ENCODE measurements at places on chromosomes 5 and 9.
A peak's percentile ranks its signal among the peaks of the same experiment; 100 is the strongest.

DNA sequence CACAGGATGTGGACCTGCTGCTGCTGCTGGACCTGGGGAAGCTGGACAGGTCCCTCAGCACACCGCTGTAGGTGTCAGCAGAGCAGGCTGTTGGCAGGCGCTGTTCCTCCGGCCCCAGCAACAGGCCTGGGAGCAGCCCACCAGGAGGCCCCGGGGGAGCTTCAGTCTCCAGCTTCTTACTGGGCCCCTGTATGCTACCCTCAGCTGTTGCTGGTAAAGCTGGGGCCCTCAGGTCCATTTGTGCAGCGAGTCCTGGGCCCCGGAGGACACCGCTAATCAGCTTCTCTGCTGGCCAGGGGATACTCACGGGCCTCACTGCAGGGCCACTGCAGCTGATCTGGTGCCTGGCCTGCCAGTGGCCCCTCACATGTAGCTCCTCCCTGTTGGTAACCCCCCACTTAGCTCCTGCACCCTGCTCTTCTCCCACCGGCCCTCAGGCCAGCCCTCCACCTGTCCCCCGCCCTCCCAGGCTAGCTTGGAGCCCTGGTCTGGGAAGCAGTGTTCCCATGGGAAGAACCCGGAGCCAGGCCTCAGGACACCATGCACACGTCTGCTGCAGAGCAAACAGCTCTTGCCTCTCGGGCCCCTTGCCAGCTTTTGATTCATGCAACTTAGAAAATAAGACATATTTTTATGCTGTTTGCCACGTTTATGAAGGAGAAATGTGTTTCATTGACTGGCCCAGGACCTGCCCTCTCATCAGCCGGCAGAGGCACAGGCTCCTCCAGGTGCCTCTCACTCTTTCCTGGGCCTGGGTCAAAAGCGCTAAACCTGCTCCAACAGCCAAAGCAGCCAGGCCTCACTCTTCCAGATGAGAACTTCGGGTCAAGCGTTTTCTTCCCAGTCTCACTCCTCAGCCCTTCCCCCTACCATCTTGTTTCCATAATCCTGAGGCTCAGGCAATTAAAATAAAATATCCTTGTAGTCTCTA is 61.0 kb upstream of the ADAMTS2 start:
- no peak for DNase-seq

DNA sequence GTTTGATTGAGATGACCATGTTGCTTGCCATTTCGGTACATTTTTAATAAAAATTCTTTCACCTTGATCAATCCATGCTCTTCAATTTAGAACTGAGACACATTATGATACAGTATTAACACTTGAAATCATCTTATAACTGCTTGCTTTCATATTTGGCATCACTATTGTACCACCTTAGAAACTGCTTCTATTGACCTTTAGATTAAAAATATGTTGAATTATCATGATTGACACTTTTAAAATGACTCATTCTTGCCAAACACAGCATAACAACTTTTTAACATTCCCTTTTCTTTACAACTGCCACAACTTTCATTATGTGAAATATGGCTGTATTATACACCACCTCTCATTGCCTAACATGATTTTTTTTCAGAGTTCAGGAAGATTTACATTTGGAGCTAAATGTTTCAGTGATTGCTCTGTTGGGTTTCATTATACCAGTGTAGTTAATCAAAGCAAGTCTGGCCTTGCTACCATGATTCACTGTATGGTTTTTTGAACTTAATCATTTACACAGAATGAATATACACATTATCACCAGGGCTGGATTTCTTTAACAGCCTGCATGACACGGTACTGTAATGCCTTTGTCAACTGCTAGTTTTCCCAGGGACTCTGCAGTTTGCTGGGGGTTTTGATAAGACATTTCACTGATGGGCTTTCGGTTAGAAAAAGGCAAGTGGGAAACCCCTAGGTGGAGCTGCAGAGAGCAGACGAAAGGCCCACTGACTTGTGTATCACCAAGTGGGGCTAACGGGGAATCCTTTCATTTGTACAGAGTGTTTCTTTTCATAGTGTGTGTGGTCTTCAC is 93.6 kb upstream of the TLE4 start:
- DNase-seq, result peak; percentile 4

- DNase-seq, result no peak
These were observed 23.9 kb downstream of the RNF130 start for GRCh38 chr5:180047667-180048066.

DNA sequence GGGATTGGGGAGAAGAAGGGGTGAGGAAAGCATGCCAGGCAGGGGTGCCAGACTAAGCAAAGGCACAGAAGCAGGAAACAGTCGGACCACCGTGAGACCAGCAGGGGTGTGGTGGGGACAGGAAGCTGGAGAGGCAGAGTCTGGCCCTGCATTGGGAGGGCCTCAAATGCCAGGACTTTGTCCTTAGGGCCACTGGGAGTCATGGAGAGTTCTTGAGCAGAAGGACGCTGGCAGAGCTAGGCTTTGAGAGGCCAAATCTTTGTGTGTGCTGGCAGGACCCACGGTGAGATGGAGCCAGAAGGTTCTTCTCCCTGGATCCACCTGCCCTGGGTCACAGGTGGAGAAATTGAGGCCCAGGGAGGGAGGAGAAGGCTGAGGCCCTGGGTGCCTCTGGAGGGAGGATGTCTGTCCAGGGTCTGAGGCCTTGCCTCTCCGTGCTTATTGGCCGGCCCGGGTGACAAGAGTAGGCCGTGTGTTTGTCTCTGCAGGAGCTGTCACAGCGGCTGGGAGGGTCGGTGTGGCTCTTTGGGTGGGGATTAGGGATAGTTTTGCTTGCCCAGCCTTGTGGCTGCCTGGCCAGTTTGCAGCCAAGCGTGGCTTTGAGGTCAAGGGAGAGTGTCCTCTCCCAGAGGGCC is 1.8 kb upstream of the ENG start:
- DNase-seq, result no peak

DNA sequence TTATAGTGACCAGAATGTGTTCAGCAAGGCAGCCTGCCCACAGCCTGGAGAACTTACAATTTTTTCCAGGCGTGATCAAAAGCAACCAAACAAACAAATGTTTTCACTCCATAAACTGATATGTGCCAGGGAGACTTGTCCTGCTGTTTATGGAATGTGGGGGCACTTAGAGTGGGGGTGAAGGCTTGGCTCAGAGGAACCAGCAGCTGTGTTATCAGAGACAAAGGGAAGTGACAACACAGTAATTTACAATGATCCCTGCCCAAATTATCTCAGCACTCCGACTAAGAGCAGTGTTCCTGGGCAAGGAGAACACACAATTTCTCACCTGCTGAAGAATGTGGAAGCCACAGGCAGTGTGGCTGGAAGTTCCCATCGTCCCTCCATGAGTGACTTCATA is 429.1 kb upstream of the IRX4 start:
- no peak for DNase-seq

GRCh38 chr9:90365666-90366065 is 277.0 kb downstream of the DIRAS2 start:
- no peak for DNase-seq

DNA sequence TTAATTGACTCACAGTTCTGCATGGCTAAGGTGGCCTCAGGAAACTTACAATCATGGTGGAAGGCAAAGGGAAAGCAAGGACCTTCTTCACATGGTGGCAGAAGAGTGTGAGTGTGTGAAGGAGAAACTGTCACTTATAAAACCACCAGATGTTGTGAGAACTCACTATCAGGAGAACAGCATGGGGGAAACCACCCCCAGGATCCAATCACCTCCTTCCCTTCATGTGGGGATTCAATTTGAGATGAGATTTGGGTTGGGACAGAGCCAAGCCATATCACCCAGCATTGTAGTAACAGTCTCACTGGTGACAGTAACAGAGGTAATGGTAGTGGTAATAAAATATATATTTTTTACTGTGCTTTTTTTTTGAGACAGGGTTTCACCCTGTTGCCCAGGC is 18.1 kb downstream of the ZBTB5 start:
- DNase-seq, result no peak

GRCh38 chr9:69797675-69798074 is 22.9 kb upstream of the CFAP95 start:
- DNase-seq, result no peak

DNA sequence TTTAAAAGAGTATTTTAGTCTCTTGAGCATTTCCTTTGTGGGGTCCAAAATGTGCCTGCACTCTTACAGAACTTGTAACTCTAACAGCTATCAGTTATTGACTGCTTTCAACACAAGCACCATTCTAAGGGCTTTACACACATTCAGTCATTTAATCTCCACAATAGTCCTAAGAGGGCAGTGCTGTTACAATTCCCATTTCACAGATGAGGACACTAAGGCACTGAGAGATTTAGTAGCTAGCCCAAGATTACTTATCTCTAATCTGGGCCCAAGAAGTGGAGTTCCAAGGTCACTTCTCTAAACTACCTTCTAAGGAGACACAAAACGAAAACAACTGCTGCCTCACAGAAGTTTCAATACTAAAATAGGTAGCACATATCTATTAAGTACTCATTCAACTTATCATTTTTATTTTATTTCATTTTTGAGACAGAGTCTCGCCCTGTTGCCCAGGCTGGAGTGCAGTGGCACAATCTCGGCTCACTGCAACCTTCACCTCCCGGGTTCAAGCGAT is 275.2 kb downstream of the CWC27 start:
- no peak for DNase-seq

- no peak for DNase-seq
These were observed 37.2 kb downstream of the ENC1 start for GRCh38 chr5:74603376-74603775.

GRCh38 chr9:78707481-78707991 is 410.6 kb downstream of the PSAT1 start:
- DNase-seq, result no peak

- no peak for DNase-seq
These were observed 15.9 kb downstream of the RHOBTB3 start for GRCh38 chr5:95746722-95747679.

- no peak for DNase-seq
These were observed 61.9 kb downstream of the NSD1 start for GRCh38 chr5:177195307-177195952.

DNA sequence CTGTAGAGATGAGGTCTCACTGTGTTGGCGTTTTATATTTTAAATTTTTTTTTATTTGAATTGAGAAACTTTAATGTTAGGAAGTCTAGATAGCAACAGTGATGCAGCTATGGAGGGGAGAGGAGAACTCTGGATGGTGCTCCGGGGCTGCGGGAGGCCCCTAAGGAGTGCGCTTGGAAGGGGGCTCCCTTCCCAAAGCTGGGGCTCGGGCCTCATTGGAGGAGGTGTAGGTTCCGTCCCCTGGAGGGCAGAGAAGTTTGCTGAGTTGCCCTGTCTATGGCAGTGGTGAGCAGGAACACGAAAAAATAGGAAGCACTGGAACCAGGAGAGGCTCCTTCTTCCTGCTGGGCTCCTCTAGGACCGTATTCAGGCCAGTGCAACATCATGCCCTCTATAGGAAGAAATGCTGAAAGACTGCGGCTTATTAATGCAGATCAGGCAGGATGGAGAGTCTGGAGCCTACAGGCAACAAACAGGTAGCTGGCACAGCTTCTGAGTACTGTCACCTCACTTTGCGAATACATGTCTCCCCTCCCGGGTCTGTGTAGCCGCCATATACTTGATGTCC is 16.1 kb downstream of the AHRR start:
- no peak for DNase-seq

All from activated gamma-delta T cell treated with anti-CD3 and anti-CD28 coated beads, Interleukin-2, amount 50 U/mL, for 16 hours (primary cell).